HTR-8/SVneo (cell line): ENCODE measurements at places on chromosomes 12 and 14.

GRCh38 chr12:32025906-32026305 lies 66.7 kb downstream of the RESF1 start:
- no peak for DNase-seq

GRCh38 chr12:116535241-116535640 lies 23.9 kb upstream of the MAP1LC3B2 start:
- DNase-seq = no peak

GRCh38 chr12:109892748-109893147 lies 7.3 kb upstream of the TCHP start:
- no peak for DNase-seq

- no peak for DNase-seq
These were observed 151.4 kb upstream of the AVPR1A start for GRCh38 chr12:63302269-63302940.

- no peak for DNase-seq
These were observed 324.4 kb upstream of the RTL1 start for GRCh38 chr14:101227611-101228594.
